ENCODE measurements at places on chromosomes 4 and X.

DNA sequence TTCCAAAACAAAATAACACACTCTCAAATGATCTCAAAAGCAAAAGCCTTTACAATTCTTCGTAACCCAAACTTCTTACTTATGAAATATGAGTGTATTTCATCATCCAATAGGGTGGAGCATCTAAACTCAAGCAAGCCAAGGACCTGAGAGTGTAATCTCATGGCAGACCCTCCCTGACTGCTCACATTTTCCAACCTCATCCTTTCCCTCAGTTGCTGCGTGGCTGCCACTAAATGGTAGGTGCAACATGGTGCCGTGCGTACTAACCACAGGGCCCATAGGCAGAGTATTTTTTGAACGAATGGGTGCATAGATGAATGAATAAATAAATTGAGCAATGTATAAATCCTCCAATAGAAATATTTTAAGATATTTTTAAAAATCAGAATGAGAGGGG lies 45.4 kb downstream of the TTC29 start:
- no peak for DNase-seq

DNA sequence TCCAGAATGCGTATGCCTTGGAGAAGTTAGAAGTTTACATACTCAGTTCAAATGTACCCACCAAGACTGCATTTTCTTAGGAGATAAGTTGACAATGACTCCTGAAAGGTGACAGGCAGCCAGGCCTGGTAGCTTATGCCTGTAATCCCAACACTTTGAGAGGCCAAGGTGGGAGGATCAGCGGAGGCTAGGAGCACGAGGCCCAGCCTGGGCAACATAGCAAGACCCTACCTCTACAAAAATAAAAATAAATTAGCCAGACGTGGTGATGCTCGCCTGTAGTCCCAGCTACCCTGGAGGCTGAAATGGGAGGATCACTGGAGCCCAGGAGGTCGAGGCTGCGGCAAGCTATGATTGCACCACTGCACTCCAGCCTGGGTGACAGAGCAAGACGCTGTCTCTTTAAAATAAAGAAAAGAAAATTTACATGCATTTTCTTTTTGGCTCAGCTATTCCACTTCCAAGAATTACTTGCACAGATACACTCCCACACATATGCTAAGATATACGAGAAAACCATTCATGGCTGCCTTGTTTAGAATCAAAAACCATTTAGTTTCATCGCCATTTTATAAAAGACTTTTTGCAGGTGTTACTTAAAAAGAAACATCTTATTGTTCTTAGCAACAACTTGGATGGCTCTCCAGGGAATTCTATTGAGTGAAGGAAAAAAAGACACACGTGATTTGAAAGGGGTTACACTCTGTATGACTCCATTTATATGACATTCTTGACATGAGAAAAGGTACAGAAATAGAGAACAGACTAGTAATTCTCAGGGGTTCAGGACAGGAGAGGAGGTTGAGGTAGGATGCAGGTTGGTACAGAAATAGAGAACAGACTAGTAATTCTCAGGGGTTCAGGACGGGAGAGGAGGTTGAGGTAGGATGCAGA lies 66.3 kb downstream of the DHRSX start:
- DNase-seq, result no peak

DNA sequence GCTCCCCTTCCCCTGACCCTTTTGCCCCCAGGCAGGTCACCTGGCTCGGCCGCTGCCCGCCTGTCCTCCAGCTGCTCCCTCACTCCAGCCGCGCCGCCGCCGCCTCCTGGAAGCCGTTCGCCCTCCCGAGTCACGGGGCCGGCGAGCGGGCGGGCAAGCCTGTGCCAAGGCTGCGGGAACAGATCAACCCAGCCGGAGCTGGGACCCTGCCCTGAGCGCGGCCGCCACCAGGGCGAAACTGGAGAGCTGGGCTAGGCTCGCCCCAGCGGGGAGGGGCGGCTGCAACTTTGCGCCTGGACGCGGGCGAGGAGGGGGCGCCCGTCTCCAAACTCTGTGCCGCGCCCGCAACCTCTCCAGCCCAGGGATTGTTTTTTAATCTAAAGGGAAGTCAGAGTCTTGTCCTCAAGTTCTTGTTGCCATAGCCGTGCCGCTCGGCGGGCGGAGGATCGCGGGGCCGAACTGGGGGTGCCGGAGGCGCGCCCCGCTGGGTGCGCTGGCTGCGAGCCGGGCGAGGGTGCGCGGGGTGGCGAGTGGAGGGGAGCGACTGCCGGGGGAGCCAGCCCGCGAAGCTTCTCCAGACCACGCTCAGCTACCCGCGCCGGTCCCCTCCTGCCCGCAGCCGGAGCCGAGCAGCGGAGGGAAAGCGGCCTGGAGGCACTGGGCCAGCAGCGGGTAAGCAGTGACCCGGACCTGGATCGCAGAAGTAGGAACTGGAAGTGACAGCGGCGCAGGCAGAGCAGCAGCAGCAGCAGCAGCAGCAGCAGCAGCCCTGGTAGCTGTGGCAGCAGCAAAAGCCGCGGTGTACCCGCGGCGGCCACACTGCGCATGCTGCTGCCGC lies 13.4 kb downstream of the ARHGEF6 start:
- peak; percentile 73 for DNase-seq

DNA sequence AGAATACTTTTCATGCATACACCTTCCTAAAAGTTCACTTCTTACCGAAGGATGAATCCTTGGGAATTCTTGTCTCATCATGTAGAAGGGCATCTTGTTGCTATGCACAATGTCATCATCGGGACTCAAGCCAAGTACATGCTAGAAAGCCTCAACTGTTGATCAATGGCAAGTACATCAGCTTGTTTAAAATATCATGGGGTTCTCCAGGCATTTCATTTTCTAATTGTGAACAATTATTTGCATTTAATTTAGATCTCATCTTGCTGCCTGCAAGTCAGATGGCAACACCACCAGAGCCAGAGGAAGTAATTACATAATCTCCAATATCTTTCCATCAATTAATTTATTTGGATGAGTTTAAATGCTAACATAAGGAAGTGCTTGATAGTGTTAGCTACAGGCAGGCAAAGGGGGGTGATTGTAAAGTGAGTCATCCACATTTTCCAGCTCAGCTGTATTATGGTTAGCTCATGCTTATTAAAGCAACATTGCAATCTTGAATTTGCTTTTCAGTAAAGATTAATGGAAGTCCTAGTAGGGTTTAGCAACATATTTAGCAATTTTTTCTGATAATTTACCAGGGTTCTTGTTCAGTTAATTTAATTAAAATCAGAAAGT lies 356.5 kb downstream of the CBLL2 start:
- no peak for DNase-seq

- DNase-seq, result no peak
Observed at GRCh38 chrX:50747471-50747900, 66.5 kb downstream of the SHROOM4 start.

DNA sequence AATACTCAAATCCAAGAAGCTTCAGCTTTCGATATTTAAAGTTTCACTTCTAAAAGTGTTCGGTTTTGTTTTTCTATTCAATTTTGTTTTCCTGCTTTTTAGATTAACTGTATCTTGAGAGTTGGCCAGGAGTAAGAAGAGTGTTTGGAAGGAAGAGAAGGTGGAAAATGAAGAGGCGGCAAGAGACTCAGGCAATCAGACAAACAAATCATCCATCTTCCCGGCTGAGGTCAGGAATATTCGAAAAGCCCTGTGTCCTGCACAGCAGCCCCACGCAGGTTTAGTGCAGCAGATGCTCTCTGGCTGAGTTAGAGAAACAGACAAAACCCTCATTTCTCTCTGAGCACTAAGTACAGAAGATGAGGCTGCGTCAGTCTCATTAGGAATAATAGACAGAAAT lies 330.3 kb upstream of the NOCT start:
- no peak for DNase-seq

GRCh38 chr4:177740563-177740962 lies 298.3 kb upstream of the AGA start:
- DNase-seq, result no peak

GRCh38 chr4:13986548-13986947 lies 359.0 kb upstream of the BOD1L1 start:
- no peak for DNase-seq

DNA sequence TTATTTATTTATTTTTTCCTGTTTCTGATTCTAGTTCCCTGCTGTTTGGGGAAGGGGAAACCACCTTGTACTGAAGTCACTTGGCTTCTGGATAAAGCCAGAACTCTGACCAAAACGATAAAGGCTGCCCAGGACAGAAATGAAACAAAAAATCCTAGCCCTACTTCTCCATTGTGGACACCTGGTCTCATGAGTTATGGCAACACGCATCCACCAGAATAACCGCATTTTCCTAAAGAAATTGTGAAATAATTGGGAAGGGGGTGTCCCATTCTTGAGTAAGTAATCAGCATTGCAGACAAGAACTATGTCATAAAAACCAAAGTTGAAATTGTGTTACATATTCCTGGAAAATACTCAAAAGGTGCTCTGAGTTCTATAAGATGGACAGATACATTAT lies 42.1 kb downstream of the SLC9A7 start:
- DNase-seq, result no peak
